Body of pancreas (tissue), 4 donors: ENCODE measurements at places on chromosomes 7 and 10. TPM values are rescaled to one million over a fixed set of nuclear protein-coding genes. Genes with fewer than 3 reads are reported as not detected.

GRCh38 chr10:102491136-102491535, 11.4 kb downstream of the ACTR1A start:
- no peak for DNase-seq

DNA sequence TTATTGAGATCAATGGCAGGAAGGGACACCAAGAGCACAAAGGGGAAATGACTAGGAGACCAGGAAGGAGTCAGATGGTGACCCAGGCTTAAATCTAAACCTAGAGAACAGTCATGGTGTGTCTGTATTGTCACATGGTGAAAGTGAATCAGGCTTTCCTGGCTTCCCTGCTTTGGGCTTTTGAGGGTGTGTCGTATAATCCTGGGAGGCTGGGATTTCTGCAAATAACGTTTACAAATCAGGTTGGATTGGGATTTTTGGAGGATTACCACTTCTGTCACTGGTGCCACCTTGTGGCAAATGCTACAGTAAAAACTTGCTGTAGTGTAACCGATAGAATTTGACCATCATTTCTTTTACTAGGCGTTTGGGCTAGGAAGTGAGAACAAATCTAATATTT, 502.6 kb downstream of the NRG3 start:
- peak; percentile 24 for DNase-seq

- no peak for DNase-seq
Measured at GRCh38 chr7:83882551-83882950, 233.6 kb upstream of the SEMA3E start.

- DNase-seq: no peak
Measured at GRCh38 chr7:39609113-39609934, 14.0 kb upstream of the RALA start.

DNA sequence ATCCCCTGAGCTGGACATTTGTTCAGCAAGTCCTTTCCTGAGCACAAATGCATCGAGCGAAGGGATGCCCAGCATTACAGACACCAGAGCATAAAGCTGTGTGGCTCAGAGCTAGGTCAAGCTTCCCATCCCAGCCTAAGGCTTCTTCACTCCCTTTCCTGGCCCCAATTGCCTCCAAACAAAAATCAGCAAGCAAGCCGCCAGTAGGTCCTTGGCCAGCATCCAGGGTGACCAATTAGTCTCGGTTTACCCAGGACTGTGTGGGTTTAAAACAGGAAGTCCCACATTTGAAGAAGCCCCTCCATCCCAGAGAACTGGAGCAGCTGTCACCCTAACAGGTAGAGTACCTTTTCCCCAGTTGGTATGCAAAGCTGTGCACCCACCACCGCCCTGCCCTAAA, 51.2 kb downstream of the PRKAG2 start:
- no peak for DNase-seq

The GTF2I gene
- total RNA-seq: 117 TPM

DNA sequence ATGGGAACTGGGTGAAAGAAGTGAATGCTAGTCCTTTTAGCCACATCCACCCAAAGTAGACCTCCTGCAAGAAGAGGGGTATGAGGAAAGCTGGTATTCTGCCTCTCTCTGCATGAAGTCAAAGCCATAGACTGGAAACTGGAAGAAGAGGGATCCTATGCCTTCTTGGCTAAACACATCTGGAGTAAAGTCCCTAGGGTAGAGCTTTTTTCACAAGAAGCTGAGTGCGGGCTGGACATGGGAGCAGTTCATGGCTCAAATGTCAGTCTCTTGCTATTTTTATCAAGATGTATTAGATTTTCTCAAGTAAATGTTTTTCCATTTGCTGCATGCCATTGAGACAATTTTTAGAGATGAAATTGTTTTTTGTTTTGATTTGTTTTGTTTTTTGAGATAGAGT, 206.5 kb upstream of the TMEM72 start:
- DNase-seq: no peak

DNA sequence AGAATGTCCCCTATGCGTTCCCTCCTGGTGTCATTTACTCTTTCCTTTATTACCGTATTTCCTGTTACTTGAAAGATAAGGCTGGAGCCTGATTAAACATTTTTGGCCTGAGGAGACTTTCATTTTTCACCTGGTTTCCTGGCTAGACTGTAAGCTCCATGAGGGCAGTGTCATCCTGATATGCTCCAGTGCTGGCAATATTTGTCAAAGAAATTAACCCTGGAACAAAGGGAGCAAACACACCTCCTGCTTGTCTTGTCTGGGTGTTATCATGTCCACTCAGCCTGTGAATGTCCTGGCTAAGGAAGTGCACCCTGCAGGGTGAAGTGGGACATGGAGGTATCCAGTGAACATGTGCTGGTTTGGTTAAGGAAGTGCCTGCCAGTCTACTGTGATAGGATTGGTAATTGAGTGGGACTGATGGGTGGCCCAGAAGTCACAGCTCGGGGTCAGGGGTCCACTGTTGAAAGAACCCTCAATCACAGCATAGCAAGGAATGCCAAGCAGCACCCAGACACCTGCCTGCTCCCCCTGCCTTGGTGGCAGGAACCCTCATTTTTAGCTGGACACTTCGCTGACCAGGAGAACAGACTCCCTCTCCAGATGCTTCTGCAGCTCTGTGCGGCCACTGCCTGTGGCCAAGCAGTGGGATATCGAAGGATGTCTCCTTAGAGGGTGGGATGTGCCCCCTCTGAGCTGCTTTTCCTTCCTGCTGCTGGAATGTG, 20.9 kb upstream of the PPIA start:
- no peak for DNase-seq

GRCh38 chr7:27165089-27165995, at the start of gene HOXA9:
Gene HOXA9, minus strand, starts transcription at chr7:27165537. Its CDS starts 80 bp downstream, at chr7:27165457.
- no peak for DNase-seq

GRCh38 chr7:21579341-21580072, 36.7 kb downstream of the DNAH11 start:
- no peak for DNase-seq

DNA sequence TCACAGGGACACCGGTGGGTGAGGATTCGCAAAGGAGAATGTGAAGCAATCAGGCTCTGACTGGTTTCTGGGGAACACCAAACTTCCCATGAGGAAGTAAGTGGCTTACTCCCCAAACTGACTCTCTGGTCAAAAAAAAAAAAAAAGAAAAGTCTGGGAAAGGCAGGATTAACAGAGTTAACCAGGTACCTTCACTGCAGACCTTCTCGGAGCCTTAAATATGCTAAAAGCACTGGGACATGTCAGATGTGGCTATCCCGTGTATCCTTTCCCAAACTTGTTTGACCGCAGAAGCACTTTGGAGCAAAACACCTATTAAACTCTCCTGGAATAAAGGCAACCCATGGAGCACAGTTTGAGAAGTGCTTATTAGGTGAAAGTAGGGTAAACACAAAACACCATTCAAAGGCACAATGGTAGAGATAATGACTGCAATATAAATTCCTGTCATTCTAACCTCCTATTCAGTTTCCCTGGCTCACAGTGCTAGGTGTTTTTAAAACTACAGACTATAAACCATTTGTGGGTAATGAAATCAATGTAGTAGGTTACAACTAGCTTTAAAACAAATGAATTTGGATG, 44.1 kb upstream of the MXI1 start:
- DNase-seq: no peak

The PTN gene
- total RNA-seq: 5.7 TPM

DNA sequence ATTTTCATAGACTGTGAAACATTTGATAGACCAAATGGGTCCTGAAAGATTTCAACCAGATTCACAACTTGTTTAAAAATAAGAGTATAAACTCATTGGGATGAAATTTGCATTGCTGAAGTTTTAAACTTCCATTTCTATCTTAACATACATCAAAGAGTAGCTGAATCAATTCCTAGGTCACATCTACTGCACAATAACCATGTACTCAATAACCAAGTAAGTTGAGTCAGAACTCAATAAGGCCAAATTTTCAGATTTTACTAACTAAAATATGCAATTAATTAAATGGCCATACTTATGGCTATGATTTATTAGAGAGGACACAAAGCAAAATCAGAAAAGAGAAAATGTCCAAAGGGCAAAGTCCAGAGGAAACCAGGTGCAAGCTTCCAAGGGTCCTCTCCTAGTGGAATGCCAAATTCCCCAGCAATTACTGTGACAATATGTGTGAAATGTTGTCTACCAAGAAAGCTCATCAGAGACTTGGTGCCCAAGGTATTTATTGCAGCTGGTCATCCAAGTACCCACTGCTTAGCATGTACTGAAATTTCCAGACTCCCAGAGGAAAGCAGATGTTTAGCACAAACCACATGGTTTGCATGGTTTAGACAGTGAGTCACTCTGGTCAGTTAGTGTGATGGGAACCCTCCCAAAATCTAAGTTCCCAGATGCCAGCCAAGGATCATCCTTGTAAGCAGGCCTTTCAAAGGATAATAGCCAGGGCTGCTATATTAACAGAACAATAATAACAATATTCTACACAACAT, 238.9 kb downstream of the IPMK start:
- no peak for DNase-seq

DNA sequence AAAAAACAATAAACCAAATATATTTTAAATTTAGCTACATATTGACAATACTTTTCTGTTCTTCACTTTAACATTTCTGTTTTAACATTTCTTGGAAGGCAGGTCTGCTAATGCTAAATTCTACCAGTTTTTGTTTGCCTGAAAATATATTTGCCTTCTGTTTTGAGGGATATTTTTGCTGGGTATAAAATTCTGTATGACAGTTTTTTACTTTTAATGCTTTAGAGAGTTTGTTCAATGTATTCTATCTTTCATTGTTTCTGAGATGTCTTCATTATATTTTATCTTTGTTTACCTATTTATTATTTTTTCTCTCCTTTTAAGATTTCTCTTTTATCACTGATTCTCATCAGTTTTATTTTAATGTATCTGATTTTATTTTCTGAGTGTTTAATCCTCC, 409.2 kb upstream of the DPP6 start:
- DNase-seq: no peak
